Panc1 (cell line): ENCODE measurements at places on chromosomes 12 and 14.

- no peak for DNase-seq
These were observed 25.4 kb downstream of the PDE3A start for GRCh38 chr12:20393707-20394106.

DNA sequence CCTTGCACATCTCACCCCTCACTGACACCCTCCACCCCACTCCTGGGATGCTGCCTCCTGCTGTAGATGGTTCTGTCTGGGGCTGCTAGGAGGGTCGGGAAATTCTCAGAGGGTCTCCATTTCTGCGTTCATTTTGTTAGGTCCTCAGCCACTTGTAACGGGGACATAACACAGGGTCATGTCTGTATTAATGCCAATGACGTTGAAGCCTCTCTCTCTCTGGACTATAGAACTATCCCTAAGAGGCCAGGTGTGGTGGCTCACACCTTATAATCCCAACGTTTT is 14.6 kb downstream of the SIVA1 start:
- no peak for DNase-seq

GRCh38 chr12:125376422-125376821 is 311.2 kb downstream of the AACS start:
- no peak for DNase-seq

GRCh38 chr12:132449565-132450417 is 40.2 kb upstream of the FBRSL1 start:
- no peak for DNase-seq
